ENCODE measurements at places on chromosomes 12 and 14.

- no peak for DNase-seq
Measured at GRCh38 chr12:82663893-82664292, 22.8 kb upstream of the TMTC2 start.

DNA sequence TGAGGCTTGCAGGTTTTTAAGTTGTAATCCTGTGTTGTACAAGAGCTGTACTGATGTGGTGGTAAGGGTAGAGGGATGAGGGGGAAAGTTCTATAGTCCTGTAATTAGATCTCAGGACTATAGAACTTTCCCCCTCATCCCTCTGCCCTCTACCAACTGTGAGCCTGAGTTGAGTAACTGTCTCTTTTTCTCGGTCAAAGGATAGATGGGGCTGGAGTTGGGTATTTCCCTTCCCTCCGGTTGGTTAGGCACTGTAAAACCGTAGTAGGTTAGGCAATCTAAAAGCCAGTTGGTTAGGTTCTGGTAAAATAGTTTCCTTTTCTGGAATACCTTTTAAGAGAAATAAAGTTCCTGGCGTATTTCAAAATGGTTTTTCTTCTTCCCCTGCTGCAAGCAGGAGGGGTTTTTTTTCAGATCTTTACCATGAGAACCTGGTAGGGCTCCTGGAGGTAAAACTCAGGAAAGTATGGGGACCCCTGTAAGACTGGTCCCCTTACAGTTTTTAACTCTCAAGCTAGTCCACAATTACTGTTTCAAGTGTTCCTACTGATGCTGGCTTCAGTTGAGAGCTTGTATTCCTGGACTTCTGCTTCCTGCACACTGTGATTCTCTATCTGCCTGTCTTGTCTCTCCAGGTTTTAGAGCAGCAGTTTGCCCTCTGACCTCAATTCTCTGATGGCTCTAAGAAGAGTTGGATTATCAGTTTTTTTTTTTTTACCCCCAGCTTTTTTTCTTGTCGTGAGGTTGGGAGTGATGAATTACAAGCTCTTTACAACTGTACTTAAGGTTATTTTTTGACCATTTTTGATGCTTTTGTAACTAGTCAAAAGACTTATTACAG, 58.7 kb downstream of the FUT8 start:
- DNase-seq = no peak

- no peak for DNase-seq
Measured at GRCh38 chr14:71815110-71815509, 117.1 kb upstream of the RGS6 start.

GRCh38 chr12:121113057-121113456, 19.6 kb upstream of the P2RX7 start:
- no peak for DNase-seq

DNA sequence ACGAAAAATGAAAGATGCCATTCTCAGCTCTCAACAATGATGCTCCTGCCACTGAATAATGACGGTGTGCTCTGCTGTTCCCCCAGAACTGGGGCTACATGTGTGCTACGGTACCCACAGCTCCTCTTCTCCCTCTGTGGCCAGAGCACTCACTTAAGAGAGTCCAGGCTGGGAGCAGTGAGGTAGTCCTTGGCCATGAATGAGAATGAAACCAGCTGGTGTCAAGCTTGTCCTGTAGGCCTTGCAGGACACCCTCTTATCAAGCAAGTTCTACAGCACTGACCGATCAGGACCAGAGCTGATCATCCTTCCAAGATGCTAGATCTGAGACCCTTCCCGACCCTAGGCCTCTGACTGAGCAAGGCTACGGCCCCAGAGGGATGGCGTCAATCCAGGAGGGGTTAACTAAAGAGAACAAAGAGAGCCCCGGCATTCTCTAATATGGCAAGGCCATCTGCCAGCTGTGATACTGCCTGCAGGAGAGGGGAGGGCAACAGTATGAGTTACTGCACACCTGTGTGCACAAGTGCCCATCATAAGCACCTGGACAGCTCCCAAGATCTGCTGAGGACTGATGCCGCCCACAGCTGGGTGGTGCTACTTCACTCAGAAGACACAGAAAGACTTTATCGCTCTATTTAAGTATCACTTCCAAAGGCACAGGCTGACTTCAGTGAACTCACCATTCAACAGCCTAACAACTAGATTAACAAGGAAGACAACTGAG, 30.5 kb downstream of the APPL2 start:
- peak; percentile 14 for DNase-seq

DNA sequence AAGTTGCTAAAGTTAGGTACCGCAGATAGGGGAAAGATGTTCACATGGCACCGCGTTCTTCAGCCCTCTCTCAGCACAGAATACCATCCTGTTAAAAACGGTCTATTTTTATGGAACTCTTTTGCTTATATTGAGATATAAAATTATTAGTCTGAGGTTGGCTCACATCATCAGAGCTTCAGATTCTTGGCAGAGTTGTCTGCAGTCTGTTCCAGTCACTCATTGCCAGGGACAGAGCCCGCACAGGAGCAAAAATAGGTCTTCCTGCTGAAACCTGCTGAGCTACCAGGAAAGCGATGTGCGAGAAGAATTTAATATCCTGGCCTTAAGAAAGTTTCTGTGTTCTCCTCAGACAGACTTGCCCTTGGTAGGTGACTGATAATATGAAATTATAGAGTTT, 249.8 kb downstream of the VRK1 start:
- no peak for DNase-seq

GRCh38 chr12:105064564-105065178, 19.6 kb downstream of the ALDH1L2 start:
- no peak for DNase-seq

GRCh38 chr12:38823738-38824137, 81.7 kb downstream of the CPNE8 start:
- DNase-seq = no peak

- no peak for DNase-seq
Measured at GRCh38 chr12:45654002-45654665, 75.4 kb upstream of the ARID2 start.

GRCh38 chr12:25829192-25829591, 129.3 kb upstream of the RASSF8 start:
- no peak for DNase-seq

DNA sequence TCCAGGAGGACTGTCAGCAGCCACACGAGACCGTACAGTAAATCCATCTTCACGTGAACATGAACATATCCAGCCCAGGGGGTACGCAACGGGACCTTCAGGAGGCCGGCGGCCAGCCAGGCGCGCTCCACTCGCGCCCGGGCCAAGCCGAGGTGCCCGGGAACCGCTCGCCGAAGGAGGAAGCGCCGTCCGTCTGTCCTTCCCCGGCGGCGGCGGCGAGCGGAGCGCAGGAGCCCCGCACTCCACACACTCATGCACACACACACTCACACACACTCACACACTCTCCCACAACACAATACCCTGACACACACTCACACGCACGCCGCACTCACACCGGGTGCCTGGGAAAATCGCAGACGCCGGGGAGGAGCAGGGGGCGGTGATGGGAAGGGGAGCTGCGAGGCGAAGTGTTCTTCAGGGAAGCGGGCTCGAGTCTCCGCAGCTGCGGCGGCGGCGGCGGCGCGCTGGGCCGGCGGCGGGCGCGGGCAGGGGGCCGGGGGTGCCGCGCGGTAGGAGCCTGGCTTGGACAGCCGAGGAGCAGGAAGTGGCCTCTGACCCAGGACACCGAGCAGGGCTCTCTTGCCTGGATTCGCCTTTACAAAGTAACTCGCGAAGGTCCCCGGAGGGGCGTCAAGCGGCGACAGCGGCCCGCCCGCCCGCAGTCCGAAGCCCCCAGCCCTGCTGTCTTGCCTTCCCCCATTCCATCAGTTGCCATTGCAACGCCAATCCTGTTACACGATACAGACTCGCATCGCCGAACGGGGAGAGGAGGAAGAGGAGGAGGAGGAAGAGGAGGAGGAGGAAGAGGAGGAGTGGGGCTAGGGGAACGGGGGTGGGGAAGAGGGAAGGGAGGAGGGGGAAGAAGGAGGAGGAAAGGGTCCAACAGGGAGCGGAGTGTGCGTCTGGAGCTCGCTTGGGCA, 601 bp downstream of the MDGA2 start:
- DNase-seq = no peak

DNA sequence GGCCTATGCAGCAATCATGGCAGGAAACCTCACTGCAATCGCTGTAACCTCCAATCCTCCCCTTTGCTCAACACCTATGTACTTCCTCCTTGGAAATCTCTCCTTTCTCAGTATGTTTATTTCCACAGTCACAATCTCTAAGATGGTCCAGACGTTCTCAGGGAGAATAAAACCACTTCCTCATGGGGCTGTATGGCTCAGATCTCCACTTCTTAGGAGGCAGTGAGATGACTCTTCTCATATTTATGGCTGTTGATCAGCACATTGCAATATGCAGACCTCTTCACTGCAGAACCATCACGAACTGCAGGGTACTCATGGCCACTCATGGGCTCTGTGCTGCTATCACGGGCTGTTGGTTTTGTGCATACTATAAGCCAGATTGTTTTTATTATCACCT, 17.1 kb upstream of the OR4K17 start:
- no peak for DNase-seq

GRCh38 chr12:94404854-94405253, 54.8 kb downstream of the CEP83 start:
- DNase-seq = no peak

GRCh38 chr14:76946753-76947077, 81.8 kb downstream of the IRF2BPL start:
- DNase-seq = no peak

DNA sequence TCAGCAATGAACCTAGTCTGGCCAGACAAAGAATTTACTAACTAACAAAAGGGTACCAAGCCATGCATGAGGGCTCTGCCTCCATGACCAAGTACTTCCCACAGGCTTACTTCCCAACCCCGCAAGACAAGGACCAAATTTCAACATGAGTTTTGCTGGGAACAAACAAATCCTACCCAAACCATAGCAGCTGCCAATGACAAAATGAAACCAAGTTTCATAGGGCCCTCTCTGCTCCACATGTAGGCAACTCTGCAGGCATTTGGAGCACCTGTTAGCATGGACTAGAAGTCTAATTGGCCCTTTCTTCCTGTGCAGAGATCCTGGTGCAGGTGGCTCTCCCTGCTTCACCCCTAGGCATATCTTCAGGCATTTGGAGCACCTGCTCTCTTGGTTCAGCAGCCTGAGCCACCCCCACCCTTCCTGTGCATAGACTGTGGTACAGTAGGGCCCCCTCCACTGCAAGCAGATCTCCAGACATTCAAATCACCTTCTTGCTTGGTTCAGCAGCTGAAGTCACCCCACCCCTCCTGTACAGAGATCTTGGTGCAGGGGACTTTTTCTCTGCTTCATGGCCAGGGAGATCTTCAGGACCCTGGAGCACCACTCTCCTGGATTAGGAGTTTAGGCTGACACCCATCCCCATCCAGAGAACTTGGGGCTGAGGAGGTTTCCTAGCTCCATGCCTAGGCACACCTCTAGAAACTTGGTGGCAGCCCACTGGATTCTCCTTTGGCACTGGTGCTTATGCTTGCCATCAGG, 308.7 kb downstream of the RPAP3 start:
- DNase-seq = peak; percentile 13

GRCh38 chr12:116148844-116149243, 128.6 kb downstream of the MED13L start:
- DNase-seq = no peak

All from RPMI8226 (cell line).